ENCODE measurements at places on chromosomes 11 and 22.

DNA sequence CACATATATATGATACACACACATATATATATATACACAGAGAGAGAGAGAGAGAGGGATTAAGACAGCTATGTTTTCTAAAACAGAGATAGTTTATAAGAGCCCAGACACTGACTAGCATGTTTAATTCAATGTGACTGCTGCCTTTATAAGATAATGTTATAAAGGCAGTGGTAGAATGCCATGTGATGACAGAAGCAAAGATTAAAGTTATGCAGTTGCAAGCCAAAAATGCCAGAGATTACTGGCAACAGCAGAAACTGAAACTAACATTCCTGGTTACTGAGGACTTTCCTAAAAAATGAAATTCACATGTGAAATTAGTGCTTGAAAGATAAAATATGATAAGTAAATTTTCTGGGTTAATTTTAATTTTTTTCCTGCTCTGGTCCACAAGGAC lies 1888.9 kb downstream of the LRRC4C start:
- no peak for ATAC-seq

DNA sequence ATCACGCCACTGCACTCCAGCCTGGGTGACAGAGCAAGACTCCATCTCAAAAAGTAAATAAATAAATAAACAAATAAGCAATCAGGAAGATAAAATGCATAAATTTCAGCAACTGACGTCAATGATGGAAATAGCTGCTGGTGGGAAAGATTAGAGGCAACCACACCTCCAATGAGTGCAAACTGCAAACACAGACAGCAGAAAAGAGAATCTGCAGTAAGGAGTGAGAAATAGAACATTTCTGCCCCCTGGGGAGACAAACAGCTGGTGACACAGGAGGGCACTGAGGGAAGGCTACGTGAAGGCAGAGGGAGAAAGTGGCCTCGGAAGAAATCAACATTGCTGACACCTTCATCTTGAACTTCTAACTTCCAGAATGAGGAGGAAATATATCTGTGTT lies 6.5 kb downstream of the PI4KA start:
- no peak for ATAC-seq

DNA sequence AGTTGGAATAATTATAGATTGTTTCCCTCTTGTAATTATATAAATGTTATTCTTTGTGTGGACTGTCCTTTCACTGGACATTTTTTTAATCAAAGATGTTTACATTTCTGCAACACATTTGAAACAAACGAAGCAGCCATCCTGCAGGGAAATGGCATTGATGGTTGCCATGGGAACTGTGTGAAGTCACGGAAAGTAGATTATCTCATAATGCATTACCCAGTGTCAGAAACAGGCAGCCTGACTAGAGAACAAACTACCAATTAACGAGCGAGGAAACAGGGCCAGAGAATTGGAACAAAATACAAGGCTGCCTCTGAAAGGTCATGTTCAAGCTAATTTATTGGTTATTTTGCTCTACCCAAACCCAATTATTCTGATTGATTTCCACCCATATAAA lies 96.9 kb upstream of the LARGE1 start:
- ATAC-seq = no peak

DNA sequence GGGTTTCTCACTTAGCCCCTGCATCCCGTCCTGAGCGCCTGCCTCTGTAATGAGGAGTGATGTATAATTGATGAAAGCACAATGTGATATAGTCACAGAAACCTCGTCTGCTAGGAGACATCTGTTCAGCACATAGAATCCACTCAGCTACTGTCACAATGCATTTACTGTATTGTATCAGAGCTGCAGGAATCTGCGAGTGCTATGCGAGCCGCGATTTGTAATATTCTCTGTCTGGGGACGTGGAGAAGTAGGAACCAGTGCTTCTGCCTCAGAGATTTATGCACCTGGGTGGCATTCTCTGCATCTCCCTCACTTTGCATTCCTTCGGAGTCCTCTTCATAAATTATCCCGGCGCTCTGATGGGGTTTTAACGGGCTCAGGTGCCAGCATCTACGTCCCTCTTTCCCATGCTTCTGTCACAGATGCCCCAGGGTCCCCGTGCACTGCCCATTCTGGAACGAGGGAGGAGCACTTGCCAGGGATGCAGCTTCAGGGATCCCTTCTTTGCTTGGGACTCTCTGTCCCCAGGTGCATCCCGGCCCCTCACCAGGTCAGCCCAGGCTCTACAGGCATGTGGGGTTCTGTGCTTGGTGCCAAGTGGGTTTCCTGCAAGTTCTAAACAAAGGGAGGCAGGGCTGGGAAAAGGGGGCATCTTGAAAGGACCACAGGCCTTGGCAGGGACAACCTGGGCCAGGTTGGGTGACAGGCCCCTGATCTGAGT lies 205.5 kb downstream of the DSCAML1 start:
- ATAC-seq = no peak

GRCh38 chr11:10623797-10624761 lies 55.6 kb upstream of the LYVE1 start:
- peak; percentile 75 for ATAC-seq

DNA sequence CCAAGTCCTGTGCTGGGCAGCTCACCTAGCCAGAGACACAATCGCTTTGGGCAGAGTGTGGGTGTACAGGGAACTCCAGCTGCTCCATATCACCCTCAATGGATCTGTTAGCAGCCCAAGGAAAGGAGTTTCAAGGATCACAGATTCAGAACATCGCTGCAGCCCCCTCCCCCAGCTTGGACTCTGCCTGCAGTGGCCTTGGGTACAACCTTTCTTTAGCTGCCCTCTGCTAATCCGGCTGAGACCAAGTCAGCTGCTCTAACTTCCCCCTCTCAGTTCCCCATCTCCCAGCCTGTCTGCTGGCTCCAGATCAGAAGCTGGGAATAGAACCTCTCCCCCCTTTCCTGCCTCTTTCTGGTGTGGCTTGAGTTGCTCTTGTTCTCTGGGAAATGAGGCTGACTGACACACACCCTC lies 1.3 kb downstream of the TMEM86A start:
- ATAC-seq = no peak

Measured in SK-N-SH treated with all-trans-retinoic acid at 6 μM for 48 hours (cell line).